Stimulated activated CD4-positive, alpha-beta T cell treated with anti-CD3 and anti-CD28 coated beads, Interleukin-12 subunit alpha, Interleukin-12 subunit beta, amount 100 ng/mL, for 24 hours (primary cell): ENCODE measurements at places on chromosomes 6 and 20.

DNA sequence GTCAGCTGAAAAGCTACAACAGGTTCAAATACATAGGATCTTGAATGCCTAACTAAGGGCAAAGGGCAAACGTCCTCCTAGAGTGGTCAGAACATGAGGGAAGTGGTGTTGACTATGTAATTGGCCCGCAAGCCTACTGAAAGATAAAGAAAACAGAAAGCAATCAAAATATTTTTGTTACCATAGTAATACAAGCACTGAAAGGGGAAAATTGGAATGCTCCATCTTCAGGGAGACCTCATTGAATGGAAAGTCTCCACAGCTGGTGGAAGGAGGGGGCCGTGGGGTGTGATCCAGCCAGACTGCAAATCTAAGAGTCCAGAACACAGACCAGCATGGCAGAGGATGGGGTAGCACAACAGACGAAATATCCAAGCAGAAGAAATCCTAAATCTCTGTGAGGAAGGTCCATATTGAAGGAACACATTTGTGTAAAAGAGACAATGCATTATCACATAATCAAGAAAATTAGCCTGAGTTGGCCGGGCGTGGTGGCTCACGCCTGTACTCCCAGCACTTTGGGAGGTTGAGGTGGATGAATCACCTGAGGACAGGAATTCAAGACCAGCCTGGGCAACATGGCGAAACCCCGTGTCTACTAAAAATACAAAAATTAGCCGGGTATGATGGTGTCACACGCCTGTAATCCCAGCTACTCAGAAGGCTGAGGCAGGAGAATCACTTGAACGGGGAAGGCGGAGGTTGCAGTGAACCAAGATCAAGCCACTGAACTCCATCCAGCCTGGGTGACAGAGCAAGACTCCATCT, 39.5 kb downstream of the MTFR2 start:
- no peak for DNase-seq

DNA sequence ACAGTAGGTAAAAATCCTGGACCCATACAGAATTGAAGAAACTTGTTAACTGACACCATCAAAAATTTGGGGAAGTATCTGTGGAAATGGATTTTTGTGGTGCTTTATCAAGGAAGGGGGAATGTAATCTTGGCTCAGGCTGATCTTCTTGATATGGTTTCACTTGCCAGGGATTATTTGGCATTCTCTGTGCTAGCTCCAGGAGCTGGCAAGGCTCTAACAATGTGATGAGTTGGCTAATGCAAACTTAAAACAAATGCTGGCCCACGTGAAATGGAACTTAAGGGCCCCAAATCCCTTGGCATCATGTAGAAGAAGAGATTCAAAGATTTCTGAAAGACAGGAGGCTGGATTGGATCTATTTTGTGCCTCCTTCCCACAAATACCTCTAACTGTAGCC, 13.1 kb downstream of the KCNS1 start:
- DNase-seq = no peak

DNA sequence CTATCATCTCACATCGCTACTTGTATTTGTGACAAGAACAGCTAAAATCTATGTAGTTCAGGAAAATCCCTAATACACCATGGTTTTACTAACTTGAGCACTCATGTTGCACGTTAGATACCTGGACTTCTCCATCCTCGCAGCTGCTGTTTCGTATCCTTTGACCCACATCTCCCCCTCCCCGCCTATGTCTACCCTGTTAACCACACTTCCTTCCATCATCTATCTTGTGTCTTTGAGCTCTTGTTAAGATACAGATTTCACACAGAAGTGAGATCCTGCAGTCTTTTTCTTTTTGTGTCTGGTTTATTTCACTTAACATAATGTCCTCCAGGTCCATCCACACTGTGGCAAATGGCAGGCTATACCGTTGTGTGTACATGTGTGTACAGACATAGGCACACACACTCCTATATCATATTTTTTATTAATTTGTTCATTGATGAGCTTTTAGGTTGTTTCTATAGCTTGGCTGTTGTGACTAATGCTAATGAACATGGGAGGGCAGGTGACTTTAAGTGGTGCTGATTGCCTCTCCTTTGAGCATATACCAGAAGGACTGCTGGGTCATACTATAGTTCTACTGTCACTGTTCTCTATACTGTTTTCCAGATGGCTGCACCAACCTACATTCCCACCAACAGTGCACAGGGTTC, 117.8 kb downstream of the WDR27 start:
- no peak for DNase-seq

GRCh38 chr6:163533443-163533842, 118.9 kb downstream of the QKI start:
- DNase-seq = no peak

GRCh38 chr6:156916130-156916801, 139.1 kb downstream of the ARID1B start:
- DNase-seq = no peak

DNA sequence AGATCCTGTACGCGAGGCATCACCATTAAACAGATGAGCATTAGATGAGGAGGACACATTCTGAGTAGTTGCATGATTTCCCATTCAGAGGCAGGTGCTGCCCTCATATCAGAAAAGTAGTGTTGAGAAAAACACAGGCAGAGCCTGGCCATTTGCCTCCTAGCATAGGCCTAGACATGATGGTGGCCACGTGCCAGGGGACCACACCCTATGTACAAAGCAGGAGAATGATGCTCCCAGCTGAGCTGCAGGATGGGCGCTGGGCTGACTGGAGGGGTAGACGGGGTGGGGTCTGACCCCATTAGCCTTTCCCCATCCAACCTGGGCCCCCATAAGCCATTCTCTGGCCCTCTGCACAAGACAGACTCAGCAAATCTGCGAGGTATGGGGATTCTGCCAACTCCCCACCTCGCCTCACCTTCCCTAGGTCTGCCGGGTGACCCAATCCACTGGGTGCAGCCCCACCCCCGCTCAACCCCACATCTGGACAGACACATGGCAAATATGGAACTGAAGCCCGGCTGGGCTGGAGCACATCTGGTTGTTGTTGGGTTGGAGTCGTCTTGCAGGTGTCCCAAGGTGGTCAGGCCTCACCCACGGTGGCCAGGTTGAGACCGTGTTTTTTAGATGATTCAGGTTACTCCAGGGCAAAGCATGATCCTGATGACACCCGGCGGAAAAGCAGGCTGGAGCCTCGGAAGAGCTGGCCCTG, 13.9 kb downstream of the PI16 start:
- no peak for DNase-seq

GRCh38 chr20:45109634-45110033, 5.3 kb downstream of the WFDC5 start:
- no peak for DNase-seq

GRCh38 chr20:39155971-39156370, 193.8 kb downstream of the DHX35 start:
- DNase-seq = no peak

- DNase-seq = no peak
Measured at GRCh38 chr6:45835721-45836437, 179.8 kb downstream of the CLIC5 start.

- peak; percentile 79 for DNase-seq
Measured at GRCh38 chr6:53359095-53359842, 10.5 kb upstream of the ELOVL5 start.

DNA sequence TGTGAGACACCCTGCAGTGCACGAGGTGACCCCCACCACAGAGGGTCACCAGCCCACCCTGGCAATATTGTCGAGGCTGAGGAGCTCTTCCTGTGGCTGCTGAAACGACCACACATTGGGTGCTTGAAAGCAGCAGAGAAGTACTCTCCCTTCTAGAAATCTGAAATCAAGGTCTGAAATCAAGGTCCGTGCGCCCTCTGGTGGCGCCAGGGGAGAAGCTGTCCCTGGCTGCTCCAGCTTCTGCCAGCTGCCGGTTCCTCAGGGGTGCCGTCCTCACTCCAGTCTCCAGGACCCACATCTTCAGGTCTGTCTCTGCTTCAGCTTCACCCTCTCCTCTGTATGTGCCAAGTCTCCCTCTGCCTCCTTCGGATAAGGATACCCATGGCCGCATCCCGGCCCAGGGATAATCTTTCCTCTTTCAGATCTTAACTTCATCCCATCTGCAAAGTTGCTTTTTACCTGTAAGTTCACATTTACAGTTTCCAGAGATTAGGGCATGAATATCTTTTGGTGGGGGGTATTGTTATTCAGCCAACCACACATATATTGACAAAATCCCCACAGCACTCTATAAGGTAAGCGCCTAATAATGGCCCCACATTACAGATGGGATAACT, 108.3 kb upstream of the PHACTR3 start:
- DNase-seq = peak; percentile 56

- DNase-seq = no peak
Measured at GRCh38 chr6:105382958-105383357, 19.9 kb downstream of the PREP start.

DNA sequence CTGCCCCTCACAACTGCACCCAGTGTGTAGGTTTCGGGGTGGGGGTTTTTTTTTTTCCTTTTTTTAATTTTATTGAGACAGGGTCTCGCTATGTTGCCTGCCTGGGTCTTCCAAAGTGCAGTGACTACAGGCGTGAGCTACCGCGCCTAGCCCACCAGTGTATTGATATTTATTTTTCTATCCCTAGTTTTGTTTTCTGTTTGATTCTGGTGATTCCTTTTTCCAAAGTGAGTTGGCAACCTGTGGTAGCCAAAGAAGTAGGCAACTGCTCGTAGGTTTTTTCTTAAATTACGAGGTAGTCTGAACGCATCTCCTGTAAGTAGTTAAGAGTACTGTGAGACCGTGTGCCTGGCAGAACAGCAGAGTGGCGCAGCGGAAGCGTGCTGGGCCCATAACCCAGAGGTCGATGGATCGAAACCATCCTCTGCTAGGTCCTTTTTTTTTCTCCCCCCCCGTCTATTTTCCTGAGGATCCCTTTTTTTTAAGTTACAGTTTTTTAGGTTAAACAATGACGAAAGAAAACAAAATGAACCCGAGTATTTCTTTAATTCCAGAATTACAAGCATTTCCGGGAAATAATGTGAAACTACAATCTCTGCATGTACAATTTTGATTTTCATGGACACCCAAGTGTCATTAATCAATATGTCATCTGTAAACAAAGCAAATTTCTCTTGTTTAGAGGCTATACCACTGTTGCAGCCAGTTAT, 78.7 kb upstream of the BTN3A2 start:
- no peak for DNase-seq

DNA sequence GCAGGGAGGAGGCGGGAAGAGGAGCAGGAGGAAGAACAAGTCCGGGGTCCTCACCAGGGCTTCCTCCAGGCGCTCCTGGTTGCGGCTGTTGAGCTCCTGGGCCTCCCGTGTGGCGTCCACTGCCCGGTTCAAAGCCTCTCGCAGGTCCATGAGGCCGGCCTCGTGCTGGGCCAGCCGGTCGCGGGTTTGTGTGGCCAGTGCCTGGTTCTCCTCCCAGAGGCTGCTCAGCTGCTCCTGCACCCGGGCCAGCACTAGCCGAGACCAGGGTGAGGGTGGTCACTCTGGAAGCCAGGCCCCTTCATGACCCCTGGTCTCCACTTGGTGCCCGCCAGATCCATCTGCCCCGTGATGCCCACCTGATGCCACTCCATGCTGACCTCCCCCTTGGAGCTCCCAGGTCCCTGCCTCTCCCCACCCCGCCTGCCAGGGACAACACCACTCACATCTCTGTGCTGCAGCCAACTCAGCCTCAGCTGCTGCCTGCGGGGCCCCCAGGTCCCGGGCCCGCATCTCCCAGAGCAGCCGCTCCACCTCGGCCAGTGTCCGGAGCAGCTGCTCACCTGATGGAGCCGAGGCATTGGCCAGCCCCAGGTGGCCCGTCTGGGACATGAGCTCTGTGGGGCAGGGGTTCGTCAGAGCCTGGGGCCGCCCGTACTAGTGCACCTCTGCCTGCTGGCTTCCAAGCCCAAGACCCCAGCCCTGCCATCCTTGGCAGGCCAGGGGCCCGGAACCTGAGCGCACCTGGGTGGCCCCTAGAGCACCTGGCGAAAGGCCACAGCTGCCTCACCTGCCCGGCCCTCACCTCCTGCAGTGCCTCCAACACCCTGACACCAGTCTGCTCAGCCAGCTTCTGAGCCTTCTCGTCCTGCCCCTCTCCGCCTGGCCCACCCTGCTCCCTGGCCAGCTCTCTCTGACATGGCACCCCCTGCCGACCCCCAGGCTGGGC, 15.9 kb downstream of the ADRM1 start:
- no peak for DNase-seq

DNA sequence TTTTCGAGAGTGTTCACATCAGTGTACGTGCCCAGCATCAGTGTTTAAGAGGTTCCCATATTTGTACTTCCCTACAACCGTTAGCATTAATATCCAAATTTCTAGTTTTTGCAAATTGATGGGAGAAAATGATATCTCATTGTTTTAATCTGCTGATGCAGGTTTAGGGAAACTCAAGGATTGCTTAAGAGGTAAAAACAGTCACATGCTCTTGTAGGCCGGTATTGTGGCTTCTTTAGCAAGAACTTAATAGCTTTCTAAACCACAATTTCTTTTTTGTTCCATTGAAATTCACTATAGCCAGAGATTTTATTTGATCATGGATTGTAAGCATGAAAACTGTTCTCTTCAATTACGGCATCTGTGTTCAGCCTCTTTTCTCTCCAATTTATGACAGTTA, 29.5 kb downstream of the BEND6 start:
- DNase-seq = no peak

- peak; percentile 69 for DNase-seq
Measured at GRCh38 chr6:73695619-73696421, at the start of gene CD109. Gene CD109 (plus strand): TSS chr6:73696203. CDS start chr6:73696216, 13 bp downstream.

DNA sequence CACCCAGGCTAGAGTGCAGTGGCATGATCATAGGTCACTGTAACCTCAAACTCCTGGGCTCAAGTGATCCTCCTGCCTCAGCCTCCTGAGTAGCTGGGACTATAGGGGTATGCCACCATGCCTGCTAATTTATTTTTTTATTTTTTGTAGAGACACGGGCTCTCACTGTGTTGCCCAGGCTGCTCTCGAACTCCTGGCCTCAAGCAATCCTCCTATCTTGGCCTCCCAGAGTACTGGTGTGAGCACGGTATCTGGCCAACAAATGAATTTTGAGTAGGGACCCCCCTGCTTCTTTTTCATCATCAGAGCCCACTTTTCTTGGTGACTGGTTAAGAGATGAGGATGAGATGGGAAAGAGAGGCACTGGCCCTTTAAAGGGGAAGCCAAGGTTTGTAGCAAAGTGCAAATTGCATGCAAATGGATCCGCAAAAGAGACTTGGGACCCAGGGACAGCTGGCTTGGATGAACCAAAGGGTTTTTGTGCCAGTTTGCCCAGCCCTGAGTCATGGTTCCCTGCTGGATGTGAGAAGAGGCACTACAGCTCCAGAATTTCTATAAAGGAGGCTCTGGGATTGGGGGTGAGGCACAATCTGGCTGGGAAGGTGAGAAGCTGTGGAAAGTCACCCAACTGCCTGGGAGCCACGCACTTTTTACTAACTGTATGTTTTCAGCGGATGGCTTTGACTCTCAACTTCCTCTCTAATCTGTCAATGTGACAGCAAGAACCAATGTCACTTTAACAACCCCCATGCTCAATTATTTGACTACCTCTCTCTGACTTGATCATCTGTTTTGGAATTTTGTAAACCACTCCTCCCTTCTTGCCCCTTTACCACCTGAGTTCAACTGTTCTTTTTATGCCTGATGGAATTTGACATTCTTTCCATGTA, 58.7 kb upstream of the RNF24 start:
- DNase-seq = no peak
